ENCODE measurements at places on chromosomes 4 and X.

DNA sequence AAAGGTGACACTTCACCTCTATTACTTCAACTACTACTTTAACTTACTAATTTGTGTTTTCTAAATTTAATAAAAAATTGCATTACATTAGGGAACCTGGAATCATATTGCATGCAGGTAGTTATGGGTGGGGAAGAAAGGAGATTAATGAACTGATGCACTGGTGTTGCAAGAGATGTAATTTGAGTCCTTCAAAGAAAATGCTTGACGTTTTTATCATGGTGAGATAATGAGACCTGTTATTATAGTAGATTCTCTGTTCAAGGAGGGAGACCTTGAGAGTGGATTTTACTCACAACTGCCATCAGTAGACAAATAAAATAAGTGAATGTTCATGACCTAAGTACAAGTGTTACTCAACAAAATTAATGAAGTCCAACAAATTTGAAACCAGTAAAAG, 26.4 kb upstream of the MED14 start:
- no peak for DNase-seq

- DNase-seq = no peak
These were observed 86.5 kb downstream of the ATG4A start for GRCh38 chrX:108178143-108178498.

DNA sequence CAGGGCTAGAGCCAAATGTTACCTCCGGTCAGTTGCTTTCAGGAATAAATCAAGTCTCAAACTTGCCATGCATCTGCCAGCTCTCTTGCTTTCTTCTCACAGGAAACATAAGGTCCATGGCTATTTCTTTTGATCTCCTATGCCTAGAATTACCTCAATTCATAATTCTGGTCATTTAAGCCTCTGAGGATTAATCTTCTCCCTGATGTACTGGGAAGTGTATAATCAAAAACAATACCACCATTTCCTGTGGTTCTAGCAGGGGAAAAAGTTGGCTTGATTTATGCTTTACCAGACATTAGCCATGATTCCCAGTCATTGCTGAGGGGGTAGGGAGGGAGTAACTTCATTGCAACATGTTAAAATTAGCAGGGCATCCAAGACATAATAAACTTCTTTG, 268.7 kb upstream of the EMCN start:
- no peak for DNase-seq

DNA sequence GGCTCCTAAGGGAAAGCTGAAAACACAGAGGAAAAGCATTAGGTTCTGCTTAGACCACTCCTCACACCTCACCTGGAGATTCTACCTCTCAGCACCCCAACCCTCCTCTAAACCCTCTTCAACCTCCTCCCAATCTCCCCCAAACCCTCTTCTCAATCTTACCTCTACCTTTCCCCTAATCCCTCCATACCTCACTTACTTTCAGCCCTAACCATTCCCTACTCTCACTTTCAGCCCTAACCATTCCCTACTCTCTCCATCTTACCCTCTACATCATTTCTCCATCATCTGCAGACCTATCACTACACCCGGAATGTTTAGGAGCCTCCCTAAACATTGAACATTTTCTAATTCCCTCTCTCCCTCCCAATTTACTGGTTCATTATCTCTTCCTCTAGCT, 3.5 kb downstream of the RTL3 start:
- no peak for DNase-seq

DNA sequence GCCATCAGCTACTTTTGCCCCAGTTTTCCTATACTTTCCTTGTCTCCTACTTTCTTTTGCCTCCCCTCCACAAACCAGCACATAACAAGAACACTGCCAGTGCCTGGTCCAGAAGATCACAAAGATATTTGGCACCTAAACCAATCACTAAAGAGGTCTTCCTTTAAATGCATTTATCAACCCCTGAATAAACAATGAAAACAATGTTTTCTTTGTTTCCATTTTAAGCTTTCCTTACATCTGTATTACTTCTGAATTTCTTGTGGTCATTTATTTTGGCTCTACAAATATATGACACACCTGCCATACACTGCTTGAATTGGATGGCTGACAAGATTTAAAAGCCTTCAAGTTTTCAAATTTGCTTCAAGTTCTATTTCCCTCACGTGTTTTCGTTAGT, 43.9 kb downstream of the MBNL3 start:
- no peak for DNase-seq

DNA sequence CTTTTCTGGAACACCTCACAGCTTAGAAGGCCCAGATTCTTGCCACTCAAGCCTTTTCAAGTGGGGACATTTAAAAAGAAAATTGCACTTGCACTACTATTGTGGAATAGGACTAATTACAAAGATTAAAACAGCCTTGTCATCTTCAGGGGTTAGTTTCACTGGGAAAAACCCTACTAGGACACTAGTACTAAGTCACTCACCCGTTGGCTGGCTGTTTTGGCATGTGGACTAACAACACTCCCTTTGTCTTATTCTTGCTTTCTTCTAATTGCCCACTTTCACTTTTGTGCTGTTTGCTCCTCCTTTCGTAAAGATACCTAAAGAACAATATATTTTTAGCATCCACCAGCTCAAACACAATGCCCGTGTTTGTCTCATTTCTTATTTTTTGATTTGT, 200.9 kb upstream of the MID1 start:
- no peak for DNase-seq

GRCh38 chr4:8238515-8239053, 31.0 kb upstream of the HTRA3 start:
- no peak for DNase-seq

- no peak for DNase-seq
These were observed 75.7 kb downstream of the IGSF1 start for GRCh38 chrX:131213400-131213799.

- no peak for DNase-seq
These were observed at the start of gene FGA for GRCh38 chr4:154590329-154591006. TSS of gene FGA (minus strand) at chr4:154590742. CDS start at chr4:154590687, 55 bp downstream.

DNA sequence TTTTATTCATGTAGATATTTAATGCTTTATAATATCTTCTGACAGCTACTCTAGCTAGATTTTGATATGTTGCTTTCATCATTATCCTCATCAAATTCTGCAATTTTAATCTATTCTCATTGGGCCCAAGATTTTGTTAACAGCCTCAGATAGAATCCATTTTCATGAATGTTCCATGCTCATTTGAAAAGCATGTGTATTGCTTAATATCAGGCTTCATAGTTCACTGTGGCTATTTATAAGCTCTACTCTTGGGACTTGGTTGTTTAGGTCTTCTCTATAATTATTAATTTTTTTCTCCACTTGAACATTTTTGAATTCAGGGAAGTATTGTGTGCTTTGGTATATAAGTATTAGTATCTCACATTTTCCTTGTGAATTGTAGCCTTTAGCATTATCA, 41.8 kb downstream of the RAB40A start:
- DNase-seq = no peak

DNA sequence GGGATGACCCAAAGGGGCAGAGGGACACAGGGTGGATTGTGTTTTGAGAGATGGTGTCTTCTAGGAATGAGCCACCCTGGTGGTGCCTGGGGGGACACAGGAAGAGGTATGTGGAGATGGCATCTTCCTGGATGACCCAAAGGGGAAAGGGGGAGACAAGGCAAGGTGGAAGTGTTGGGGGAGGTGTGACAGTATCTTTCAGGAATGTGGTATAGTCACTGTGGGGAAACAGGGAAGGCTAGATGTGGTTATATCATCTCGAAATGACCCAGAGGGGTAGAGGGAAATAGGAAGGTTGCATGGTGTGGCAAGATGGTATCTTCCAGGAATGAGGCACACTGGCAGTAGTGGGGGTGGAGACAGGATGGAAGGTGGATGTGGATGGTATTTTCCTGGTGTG, 62.9 kb downstream of the MAOA start:
- no peak for DNase-seq

GRCh38 chrX:86263526-86263925, 115.3 kb downstream of the DACH2 start:
- DNase-seq = no peak

- DNase-seq = no peak
These were observed 8.9 kb upstream of the TRIML1 start for GRCh38 chr4:188130355-188130754.

DNA sequence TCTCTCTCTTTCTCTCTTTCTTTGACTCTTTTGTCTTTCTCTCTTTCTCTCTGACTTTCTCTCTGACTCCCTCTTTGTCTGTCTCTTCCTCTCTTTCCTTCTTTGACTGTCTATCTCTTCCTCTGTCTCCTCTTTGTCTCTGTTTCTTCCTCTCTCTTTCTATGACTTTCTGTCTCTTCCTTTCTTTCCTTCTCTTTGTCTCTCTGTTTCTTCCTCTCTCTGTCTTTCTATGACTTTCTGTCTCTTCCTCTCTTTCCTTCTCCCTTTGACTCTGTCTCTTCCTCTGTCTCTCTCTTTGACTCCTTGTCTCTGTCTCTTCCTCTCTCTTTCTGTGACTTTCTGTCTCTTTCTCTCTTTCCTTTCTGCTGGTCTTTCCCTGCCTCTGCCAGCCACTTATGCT, 38.7 kb downstream of the HNRNPD start:
- no peak for DNase-seq

DNA sequence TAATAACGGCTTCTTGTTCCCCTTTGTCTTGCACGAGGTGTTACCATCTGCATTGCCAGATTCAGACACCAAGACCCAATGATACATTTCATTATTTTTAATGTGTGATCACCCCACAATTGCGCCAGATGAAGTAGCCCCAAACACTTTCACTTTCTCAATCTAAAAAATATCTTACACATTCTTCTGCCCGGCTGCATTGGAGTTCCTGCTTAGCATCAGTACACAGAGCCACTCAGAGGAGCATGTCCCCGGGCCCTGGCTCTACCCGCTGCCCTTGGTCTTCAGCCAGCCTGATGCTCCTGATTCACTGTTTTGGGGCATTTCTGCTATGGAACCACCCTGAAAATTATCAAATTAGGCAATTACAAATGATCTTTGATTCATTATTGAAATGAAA, 66.0 kb upstream of the TENM3 start:
- DNase-seq = no peak

DNA sequence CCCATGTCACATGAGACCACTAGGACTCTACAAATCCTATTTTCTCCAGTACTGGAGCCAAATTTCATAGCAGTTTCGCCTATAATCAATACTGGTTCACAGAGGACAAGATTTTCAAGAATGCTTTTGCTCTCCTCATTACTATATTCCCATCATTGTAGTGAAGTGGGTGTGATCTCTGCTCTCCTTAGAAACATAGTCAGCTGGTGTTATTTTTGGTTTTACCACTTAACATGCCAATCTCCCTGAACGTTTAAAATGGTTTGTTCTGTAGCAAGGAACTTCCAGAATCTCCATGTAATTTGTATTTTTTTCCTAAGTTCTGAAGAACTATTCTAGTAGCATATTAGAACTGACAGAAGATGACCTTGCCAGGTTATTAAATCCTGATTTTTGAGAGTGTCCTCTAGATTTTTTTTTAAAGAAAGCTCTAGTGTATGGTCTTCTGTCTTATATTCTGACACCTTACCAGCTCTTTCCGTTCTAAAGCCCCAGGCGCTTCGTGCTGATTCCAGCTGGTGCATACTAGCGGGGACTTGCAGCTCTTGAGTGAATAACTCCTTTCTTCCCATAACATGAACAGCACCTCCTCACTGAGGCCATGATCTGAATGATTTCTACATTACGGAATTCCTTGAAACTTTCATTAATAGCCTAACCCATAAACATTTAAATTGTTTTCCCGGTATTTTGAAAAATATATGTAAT, 1372.9 kb downstream of the TECRL start:
- DNase-seq = no peak

DNA sequence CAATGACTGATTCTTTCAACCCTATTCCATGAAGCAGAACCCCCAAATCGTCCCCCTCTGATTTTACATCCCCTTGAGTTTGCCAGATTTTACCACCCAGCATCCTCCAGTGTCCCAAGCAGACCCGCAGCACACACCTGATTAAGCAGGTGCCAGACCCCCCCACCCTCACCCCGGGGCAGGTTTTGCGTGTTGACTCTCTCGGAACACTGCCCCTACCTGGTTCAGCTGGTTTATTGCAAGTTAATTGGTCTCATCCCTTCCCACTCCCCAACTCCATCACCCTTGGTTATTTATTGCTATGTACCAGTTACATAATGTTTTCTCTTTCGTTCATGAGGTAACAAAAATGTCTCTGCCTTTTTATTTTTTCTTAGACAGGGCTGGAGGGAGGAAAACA, 258.4 kb downstream of the BCOR start:
- DNase-seq = no peak

DNA sequence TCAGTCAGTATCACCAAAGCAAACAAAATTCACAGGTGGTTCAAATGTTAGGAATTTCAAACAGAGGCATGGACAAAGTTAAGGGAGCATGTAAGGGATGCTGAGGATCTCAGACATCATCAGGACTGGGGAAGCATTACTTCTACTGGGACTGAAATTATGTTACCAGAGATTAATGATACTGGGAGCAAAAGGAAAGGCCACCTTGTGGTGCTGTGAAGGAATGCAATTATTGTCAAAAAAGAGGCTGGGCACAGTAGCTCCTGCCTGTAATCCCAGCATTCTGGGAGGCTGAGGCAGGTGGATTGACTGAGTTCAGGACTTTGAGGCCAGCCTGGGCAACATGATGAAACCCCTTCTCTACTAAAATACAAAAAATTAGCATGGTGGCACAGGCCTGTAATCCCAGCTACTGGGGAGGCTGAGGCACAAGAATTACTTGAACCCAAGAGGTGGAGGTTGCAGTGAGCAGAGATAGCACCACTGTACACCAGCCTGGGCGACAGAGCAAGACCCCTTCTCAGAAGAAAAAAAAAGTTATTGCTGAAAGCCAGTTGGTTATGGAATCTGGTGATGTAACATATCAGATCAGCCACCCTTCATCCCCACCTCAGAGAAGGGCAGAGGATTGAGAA, 954.3 kb downstream of the PCDH7 start:
- no peak for DNase-seq

DNA sequence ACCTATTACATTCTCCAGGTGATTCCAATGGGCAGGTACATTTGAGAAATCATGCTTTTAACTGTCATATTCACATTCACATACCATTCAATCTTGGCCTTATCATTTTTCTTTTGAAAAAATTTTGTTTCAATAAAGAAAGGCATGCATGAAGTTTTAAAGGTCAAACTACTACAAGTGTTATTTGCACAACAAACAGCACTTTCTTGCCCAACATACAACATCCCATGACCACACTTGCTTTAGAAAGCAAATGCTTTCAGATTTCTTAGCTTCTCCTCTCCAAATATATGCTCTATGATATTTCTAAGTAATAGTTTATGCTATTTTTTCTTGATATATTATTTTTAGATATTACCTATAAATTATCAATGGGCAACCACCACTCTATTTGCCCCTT, 58.2 kb downstream of the NLGN4X start:
- DNase-seq = no peak

GRCh38 chrX:151538190-151539122, 25.0 kb upstream of the PASD1 start:
- DNase-seq = no peak

- DNase-seq = no peak
These were observed at the start of gene DCHS2 for GRCh38 chr4:154491341-154492271. TSS of gene DCHS2 (minus strand) at chr4:154491799. CDS start at chr4:154491355, 444 bp downstream.
